ENCODE measurements at places on chromosomes 5 and 9.

GRCh38 chr9:113542741-113543140, 79.2 kb downstream of the RGS3 start:
- no peak for DNase-seq

- no peak for DNase-seq
Measured at GRCh38 chr5:69105996-69106906, 12.4 kb downstream of the SLC30A5 start.

- no peak for DNase-seq
Measured at GRCh38 chr5:36422952-36423351, 121.2 kb upstream of the RANBP3L start.

- DNase-seq: no peak
Measured at GRCh38 chr5:32559411-32559810, 25.9 kb upstream of the SUB1 start.

- DNase-seq: no peak
Measured at GRCh38 chr5:33756491-33756890, 135.3 kb downstream of the ADAMTS12 start.

- DNase-seq: no peak
Measured at GRCh38 chr5:149472399-149472798, 78.8 kb downstream of the CSNK1A1 start.

GRCh38 chr5:28077291-28078240, 1039.2 kb upstream of the CDH9 start:
- no peak for DNase-seq

DNA sequence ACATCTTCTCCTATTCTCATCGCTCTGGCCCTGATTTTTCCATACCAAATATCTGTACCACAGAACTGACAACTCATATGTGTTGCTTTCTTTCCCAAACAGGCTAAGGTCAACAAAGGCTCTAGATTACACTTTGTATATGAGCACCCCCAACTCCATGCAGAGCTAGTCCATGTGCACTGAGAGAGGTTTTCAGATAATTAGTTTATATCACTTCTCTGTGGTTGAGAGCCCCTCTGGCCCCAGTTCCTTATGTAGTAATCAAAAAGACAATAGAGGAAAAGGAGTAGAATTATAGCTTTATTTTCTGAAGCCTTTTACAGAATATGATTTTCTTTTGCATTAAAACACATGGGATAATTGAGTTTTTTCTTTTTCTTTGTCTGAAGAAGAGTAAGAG, 120.0 kb downstream of the TRIO start:
- DNase-seq: no peak

- DNase-seq: no peak
Measured at GRCh38 chr5:33212439-33212838, 228.3 kb upstream of the TARS1 start.

GRCh38 chr5:172451771-172452197, 2.5 kb downstream of the SH3PXD2B start:
- DNase-seq: no peak

DNA sequence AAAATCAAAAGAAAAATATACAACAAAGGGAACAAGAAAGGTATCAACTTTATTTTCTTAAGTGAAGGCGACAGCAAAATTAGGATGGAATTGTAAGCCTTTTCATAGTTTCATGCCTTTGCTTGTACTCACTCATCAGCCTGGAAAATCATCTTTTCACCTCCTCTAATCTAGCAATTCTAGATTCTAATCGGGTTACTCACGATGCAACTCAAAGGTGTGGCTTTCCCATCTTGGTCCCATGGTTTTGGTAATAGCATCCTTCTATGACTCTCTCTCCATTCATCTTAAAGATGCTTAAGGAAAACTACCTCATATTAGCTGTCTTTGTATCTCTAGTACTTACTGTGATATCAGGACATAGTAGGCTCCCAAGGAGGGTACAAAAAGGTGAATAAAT, 30.5 kb downstream of the DNAH5 start:
- DNase-seq: no peak

DNA sequence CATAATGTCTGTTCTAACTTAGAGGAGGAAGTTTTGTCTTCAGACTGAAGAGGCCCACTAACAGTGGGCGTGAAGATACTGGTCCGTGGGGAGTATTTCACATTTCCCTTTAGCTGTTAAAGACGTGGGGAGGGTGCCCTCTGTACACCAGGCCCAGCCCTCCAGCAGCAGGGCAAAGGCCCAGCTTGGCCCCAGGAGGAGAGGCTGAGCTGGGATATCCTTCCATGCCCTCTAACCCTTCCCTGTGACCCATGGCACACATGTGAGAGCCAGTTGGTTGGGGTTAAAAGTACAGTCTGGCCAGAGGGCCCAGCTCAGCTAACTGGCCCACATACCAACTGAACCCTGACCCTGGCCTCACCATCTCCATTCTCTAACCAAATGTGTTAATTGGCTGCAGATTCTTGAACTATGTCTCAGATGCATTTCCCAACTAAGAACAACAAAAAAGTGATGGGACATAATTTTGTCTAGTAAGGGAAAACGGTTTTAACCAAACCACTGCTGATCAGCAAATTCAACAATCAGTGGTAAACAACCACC, 74.4 kb downstream of the LHFPL2 start:
- no peak for DNase-seq

- DNase-seq: no peak
Measured at GRCh38 chr5:42915306-42915866, 103.7 kb upstream of the SELENOP start.

DNA sequence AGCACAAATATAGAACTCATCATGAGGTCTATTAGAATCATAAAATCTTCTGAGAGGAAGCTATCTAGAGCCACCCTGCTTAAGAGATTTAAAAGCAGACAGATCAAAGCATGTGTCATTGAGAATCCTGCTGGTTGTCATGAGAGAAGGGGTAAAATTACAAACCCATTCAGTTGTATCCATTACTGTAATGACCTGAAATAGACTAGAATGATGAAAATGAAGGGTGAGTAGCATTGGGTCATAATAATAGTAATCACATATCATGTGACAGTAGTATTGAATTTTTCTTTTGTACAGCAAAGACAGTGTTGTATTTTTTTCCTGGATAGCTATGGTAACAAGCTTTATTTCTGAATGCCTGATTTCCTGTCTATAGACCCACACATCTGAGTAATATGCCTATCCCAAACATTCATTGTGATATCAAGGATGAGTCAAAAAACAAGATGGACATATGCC, 149.0 kb downstream of the PDE4D start:
- no peak for DNase-seq

- no peak for DNase-seq
Measured at GRCh38 chr5:134479839-134480238, 45.6 kb upstream of the JADE2 start.

DNA sequence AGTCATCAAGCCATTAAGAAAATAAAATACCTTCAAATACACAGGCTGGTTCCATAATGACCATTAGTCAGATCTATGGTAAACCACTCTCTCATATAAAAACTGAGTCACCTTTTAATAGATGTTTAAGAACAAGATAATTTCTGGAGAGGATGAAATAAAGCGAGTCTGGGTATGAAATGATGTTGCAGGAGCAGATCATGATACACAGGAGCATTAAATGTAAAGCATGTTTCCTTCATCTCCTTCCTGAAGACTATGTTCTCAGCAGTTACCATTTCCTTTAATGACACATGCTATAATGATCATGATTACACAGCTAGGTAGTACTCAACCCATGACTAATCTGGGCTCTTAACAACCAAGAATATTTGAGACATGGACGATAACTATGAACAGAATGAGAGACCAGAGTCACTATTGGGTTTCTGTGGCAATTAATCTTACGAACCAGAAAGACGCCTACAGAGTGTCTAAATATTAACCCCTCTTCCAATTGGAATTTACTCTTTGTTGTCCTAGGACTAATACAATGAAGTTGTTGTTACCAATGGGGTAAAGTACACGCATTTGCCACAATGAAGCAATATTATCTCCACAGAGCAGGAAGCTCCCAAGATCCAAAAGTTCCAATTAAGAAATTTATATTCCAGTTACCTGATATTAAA, 105.6 kb downstream of the NR6A1 start:
- DNase-seq: no peak

GRCh38 chr5:173152547-173152946, 8.2 kb downstream of the BNIP1 start:
- no peak for DNase-seq

- no peak for DNase-seq
Measured at GRCh38 chr5:143699121-143699520, 112.8 kb upstream of the HMHB1 start.

- DNase-seq: no peak
Measured at GRCh38 chr9:125150349-125151245, 7.3 kb upstream of the SCAI start.

GRCh38 chr9:122213589-122214413, 15.0 kb downstream of the LHX6 start:
- DNase-seq: peak; percentile 8

GRCh38 chr9:112997236-112997941, 14.6 kb downstream of the ZNF883 start:
- no peak for DNase-seq

- DNase-seq: no peak
Measured at GRCh38 chr9:121650217-121651007, 1.0 kb upstream of the DAB2IP start.

DNA sequence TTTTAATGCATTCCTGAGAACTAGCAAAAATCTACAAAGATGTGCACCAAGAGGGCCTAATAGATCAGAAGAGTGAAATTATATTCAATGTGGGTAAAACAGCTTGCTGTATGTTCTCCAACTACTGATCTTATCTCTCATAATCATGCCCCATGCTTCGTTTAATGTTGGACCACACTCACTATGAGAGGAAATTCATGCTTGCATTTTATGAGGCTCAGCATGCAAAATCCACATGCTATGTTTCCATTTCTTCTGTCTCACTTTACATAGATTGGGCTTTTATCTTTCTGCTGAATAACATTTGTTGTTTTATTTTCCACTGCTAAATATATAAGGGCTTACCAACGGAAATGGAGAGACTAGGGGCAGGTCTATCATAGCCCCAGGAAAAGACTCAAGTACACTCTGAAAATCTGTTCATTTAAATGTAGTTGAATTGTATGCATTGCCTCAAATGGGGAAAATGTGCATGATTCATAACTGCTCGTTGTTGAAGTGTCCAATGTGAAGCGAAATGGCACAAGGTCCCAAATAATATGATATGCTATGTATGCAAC, 474.2 kb downstream of the EFNA5 start:
- no peak for DNase-seq

DNA sequence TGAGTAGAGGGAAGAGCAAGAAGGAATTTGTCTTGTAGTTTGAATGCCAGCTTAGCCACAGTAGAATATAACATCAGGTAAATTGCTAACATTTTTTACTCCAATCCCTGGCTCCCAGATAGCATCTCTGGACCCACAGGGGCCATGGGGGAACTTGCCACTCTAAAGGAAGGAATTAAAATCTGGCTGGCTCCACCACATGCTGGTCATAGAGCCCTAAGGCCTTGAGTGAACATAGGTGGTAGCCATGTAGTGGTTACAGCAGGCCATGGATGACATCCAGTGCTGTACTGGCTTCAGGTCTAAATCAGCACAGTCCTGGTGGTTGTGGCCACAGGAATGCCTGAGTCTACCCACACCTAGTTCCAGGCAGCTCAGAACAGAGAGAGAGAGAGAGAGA, 109.9 kb upstream of the RGMB start:
- DNase-seq: no peak

DNA sequence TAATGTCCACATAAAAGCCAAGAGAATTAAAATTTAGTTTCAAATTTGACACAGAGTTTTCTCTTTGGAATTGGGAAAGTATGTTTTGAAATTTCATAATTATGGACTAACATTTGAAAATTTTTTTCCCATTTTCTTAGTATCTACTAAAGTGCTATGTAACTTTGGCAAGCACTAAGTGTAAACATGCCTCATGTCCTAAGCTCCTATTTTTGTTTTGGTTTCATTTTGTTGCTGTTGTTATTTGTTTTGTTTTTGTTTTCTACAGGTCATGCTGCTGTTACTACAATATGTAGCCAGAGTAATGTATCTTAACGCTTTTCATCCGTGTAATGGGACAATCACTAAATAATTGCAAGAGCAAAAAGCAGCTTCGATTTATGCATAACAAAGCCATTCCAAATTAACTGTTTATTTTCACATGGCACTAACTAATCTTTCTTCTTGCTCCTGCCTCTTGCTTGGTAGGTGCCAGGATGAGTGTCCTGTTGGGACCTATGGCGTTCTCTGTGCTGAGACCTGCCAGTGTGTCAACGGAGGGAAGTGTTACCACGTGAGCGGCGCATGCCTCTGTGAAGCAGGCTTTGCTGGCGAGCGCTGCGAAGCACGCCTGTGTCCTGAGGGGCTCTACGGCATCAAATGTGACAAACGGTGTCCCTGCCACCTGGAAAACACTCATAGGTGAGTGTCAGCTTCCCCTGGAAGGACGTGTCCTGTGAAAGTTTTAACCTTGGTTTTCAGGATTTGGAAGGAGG, 107.3 kb upstream of the PRRC1 start:
- no peak for DNase-seq

DNA sequence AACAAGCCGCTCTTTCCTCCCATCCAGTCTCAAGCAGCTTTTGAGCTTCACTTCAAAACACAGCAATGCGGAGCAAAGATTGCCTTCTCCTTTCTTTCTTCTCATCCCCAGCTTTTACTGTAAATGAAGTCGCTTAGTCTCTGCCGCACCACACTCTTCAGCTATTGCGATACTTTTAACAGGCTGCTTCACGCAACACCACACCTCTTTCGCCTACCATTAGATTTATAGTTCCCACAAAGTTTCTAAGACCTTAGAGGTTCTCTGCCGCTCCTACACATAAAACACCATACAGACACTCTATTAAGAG, 711 bp downstream of the PGGT1B start:
- DNase-seq: no peak

GRCh38 chr9:114529285-114529684, 24.0 kb upstream of the WHRN start:
- no peak for DNase-seq

DNA sequence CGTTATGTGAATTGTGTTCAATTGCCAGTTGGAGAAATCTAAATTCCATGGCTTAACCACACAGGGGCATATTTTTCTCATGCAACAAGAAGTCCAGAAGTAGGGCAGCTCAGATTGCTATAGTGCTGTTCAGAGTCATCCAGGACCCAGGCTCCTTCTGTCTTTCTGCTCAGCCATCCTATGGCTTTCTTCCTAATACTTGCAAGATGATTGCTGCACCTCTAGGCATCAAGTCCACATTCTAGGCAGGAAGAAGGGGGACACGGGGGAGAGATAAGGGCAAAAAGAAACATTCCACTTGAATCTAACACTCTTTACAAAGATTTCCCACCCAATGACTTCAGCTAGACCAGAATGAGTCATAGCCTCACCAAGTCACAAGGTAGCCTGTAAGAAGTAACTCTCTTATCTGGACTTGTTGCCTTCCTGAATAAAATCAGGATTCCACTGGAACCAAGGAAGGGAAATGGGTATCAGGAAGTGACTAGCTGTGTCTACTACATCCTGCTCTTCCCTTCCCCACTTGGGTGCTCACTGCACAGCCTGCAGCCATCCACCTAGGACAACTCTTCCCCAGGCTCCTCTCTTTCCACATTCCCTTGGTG, 5.3 kb downstream of the ERAP2 start:
- DNase-seq: no peak

- DNase-seq: no peak
Measured at GRCh38 chr5:53416144-53416738, 64.2 kb upstream of the FST start.

GRCh38 chr5:17735761-17736160, 101.5 kb downstream of the TAF11L14 start:
- DNase-seq: no peak
